ENCODE measurements at places on chromosomes 11 and 22. TPM values are rescaled to one million over a fixed set of nuclear protein-coding genes. Genes with fewer than 3 reads are reported as not detected.

DNA sequence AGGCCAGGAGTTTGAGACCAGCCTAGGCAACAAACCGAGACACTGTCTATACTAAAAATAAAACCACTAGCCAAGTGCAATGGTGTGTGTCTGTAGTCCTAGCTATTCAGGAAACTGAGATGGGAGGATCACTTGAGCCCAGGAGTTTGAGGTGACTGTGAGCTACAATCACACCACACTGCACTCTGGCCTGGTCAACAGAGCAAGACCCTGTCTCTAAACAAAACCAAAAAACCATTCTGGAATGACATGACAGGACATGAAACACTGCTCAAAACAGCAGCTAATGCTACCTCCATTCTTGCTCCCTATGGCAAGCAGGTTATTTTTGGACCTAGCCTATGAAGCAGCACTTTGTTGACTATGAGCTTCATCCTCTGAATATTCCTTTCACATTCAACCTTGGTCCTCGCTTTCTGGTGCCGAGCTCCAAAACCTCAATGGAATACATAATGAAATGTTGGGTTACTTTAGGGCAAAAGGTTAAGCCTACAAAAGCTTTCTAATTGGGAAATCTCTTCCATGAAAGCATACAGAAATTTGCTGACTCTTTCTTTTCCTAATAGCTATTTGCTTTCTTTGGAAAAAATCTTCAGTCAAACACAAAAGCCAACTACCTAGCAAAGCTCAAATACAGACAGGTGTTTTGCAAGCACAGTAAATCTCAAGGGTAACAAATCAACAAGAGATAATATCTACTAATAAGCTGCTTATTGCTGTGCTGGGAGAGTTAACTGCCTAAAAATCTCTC lies 21.1 kb downstream of the SIK3 start:
- peak; percentile 76 for DNase-seq

The HORMAD2 gene
- not detected for total RNA-seq

DNA sequence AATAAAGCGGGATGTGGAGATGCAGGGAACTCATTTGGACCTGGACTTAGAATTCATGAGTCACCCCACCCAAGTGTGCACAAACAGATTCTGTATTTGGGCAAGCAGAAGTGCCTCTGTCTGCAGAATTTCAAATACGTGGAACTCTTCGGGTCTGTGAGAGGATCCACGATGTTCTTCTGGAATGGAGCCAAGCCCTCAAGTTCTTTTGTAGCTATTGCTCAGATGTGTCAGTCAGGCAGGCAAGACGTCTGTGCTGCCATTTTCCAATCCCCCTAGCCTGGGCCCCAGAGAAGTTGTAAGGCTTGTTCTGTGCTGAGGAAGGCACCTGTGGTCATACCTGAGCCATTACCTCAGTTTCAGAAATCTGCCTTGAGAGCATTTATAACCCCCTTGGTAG lies 132.8 kb upstream of the RASSF10 start:
- no peak for DNase-seq

The ADSL gene
- total RNA-seq: 102 TPM

- DNase-seq: no peak
These were observed 47.1 kb upstream of the OPCML start for GRCh38 chr11:133579165-133580031.

GRCh38 chr11:31421820-31422219 lies 52.2 kb downstream of the DNAJC24 start:
- no peak for DNase-seq

The HBB gene
- not detected for total RNA-seq

DNA sequence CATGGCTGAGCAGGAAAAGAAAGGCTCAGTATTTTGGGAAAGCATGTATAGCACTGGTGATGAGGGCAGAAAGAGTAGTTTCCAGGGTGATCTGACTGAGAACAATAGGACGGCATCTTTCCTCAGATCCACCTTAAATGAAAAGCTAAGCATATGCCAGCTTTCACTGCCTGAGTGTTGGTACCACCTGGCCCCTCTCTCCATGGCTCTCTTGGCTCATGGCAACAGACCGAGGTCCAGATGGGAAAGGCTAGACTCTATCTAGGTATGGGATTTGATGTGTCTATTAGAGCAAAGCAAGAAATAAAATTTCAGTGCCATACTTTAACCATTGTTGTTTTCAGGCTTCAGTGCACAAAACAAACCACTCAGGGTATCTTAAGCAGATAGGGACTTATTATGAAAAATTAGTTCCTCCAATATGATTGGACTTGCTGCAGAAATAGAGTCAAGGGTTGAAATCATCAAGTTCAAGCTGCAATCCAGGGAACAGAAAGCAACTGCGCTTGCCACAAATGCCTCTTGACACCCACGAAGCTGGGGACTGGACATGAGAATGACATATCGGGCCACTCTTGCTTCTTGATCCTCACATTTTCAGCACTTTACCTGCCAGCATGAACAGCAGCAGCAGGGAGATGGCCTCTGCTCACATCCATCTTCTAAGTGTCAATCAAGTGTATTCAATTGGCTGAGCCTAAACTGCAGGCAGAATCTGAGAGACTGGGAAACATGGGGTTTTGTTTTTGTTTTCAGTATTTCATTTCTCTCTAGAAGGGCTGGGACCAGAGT lies 64.0 kb upstream of the SNX19 start:
- DNase-seq: no peak

- DNase-seq: no peak
These were observed 42.7 kb downstream of the SHANK2 start for GRCh38 chr11:71209656-71210055.

DNA sequence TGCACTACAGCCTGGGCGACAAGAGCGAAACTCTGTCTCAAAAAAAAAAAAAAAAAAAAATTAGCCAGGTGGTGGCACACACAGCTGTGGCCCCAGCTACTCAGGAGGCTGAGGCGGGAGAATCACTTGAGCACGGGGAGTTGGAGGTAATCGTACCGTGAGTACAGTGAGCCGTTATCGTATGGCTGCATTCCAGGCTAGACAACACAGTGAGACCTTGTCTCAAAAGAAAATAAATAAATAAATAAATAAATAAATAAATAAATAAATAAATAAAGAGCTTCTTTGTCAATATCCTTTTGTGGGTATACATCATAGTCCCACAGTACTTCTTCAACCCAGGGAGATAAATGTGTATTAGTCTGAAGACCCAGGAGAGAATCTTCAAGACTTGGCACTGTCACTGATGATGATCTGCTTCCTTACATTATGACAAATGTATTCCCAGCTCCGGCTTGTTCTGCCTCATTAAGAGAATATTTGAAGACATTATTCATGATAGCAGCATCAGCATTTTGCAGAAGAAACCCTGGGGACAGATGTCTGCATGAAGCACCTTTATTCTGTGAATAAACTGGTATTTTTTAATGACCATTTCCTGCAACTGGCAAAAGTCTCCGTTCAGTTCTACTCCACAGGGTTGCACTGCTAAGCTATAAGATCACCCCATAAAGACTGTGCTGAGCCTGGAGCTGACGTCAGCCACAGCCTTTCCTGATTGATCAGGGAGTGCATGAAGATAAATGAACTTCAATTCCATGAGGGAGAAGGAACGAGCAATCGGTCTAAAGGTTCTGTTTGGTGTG lies 1.6 kb upstream of the ACY3 start:
- DNase-seq: no peak

The SYT13 gene
- total RNA-seq: not detected

The RASD2 gene
- total RNA-seq: not detected

DNA sequence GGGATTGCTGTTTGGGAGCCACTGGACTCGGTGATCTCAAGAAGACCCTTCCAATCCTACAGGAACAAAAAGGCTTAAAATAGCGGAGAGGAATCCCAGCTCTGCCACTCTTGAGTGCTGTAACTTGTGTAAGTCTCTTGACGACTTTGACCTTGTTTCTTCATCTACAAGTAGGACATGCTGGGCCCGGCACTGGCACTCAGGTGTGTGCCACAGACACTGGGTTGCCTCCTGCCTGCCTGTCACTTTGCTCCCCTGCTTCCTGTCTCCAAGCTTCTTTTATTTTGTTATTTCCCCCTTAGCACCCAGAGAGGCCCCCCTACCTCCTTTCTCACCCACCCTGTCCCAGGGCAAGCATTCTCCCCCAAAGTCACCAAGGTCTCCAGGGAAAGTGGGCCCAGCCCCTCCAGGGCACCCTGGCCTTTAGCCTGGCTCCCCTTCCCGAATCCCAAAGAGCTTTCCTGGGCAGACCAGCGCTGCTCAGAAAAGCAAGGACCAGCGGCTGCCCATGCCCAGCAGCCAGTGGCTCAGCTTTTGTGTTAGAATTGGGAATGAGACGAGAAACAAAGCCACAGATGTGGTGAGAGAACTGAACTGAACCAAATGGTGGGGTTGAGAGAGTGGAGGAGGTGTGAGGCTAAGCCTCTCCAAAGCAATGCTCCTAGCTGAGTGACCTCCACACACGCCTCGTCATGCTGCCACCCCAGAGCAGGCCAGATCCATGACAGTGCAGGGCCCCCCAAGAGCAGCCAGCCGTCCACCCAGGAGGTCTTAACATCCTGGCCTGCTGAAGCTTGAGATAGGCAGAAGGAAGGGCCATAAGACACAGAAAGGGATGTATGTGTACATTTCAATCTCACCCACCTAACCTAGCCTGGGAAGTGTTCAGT lies 4.5 kb downstream of the TRIM29 start:
- no peak for DNase-seq

- no peak for DNase-seq
These were observed 3.2 kb upstream of the WNT11 start for GRCh38 chr11:76209375-76209972.

DNA sequence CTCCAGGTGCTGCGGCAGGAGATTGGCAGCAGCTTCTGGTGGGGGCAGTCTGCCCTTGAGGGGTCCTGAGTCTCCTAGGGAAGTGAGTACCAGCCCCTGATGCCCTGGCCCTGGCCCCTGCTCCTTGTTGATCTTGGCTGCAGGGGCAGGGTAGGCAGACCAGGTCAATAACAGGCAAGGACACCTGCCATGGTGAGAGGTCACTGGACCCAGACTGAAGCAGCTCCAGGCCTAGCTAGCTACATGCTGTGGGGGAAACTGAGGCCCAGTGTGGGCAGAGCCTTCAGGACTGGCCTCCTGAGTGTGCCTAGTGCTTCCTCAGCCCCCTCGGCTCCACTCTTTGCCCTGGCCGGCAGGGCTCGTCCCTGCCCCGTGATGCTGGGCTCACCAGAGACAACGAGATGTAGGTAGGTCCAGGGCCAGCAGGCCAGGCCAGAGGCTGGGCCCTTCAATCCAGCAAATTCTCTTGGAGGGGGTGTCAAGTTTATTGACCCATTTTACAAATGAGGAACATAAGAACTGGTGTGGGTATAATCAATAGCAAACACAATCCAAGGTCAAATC lies 20.4 kb downstream of the RTN4R start:
- DNase-seq: no peak

- no peak for DNase-seq
These were observed 11.5 kb upstream of the OR10A5 start for GRCh38 chr11:6834021-6834420.

GRCh38 chr11:58898106-58898505 lies 41.2 kb upstream of the GLYATL1 start:
- DNase-seq: no peak

GRCh38 chr11:69958308-69958707 lies 119.8 kb upstream of the ANO1 start:
- DNase-seq: peak; percentile 28

The ZBTB16 gene
- total RNA-seq: 0.32 TPM

DNA sequence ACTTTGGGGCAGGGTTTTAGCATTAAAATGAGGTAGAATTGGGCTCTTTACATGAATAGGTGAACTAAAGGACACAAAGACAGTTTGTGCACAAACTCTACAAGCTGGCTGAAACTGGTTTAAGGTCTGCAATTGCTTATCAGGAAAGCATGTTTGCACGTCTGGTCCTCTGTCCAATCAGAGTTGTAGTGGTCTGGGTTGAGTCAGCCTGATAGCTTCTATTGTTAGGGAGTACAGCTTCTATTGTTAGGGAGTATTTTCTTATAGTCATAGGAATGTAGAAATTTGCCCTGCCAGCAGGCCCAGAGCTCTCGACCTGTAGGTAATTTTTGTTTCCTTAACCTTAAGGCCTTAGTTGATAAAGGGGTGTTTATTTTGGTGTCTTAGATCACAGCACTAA lies 1422.4 kb downstream of the LRRC4C start:
- DNase-seq: no peak

GRCh38 chr11:17923217-17923616 lies 89.6 kb downstream of the SERGEF start:
- no peak for DNase-seq
